Posterior vena cava (tissue), 2 donors: ENCODE measurements at places on chromosomes 2 and 18.

GRCh38 chr2:127486247-127487058 is 39.8 kb downstream of the IWS1 start:
- no peak for DNase-seq

DNA sequence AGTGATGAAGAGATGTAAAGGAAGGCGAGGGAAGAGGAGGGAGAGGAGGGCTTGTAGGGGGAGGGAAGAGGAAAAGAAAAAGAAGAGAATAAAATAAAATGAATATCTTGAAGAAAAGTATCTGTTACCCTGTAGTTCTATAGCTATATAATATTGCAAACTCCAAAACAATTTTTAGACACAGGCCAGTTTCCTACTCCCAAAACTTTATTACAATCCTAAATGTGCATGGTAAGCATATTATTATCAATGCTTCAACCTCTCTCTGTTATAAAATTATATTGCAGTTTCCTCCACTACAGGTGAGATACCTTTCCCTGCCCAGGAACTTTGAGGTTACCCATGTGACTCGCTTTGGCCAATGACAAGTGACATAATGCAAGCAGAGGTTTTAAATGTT is 1351.6 kb upstream of the NRXN1 start:
- DNase-seq: no peak

GRCh38 chr2:74011246-74011645 is 26.5 kb downstream of the TET3 start:
- DNase-seq: no peak

DNA sequence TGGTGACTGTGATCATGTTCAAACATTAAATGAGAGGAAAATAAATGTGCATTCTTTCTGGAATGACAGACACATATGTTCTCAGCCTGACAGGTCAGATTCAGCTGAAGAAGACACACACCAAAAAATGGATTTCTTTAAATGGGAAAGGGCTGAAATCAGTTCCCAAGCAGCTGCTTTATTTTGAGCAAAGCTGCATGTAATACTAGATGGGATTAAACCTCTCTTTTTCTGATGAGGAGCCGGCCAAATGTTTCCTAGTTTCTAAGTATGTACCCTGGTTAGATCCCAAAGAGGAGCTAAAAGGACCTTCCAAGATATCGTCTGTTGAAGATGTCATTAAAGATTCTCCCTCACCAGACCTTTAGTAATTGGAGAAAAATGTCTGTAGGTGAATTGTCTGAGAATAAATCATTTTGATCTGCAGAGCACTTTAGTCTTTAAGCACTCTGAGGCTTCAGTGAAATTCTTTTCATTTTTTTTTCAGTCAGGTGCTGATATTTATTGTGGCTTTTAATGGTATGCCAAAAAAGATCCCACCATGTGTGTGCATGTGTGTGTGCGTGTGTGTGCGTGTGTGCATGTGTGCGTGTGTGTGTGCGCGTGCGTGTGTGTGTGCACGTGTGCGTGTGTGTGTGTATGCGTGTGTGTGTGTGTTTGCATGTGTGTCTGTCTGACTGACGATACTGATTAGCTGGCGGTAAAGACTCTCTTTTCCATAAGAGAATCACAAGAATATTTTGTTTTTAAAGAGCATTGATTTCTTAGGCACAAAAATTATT is 175.8 kb downstream of the IRS1 start:
- DNase-seq: no peak

GRCh38 chr2:73268366-73268829 is 15.9 kb downstream of the FBXO41 start:
- DNase-seq: no peak

- DNase-seq: no peak
These were observed at the start of gene MAP3K19 for GRCh38 chr2:135047300-135047699. TSS of gene MAP3K19 (minus strand) at chr2:135047447. CDS start at chr2:135024647, 22,800 bp downstream.

GRCh38 chr2:113141451-113141850 is 14.1 kb downstream of the IL1RN start:
- DNase-seq: no peak

DNA sequence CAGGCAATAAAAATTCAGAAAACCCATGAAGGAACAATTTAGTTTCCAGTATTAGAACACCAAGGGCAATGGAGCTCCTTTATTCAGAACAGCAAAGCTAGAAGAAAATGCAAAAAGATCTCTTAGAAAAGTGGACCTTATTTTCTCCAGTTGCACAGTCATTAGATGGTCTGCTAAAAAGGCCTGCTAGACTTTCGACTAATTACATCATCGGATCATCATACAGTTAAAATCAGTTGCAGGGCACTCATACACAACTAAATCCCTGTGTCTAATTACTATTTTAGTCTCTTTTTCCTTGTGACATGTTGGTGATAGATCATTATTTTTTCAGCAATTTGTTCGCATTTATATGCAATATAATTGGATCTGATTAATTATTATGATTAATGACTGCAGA is 425.3 kb downstream of the NR4A2 start:
- DNase-seq: no peak

DNA sequence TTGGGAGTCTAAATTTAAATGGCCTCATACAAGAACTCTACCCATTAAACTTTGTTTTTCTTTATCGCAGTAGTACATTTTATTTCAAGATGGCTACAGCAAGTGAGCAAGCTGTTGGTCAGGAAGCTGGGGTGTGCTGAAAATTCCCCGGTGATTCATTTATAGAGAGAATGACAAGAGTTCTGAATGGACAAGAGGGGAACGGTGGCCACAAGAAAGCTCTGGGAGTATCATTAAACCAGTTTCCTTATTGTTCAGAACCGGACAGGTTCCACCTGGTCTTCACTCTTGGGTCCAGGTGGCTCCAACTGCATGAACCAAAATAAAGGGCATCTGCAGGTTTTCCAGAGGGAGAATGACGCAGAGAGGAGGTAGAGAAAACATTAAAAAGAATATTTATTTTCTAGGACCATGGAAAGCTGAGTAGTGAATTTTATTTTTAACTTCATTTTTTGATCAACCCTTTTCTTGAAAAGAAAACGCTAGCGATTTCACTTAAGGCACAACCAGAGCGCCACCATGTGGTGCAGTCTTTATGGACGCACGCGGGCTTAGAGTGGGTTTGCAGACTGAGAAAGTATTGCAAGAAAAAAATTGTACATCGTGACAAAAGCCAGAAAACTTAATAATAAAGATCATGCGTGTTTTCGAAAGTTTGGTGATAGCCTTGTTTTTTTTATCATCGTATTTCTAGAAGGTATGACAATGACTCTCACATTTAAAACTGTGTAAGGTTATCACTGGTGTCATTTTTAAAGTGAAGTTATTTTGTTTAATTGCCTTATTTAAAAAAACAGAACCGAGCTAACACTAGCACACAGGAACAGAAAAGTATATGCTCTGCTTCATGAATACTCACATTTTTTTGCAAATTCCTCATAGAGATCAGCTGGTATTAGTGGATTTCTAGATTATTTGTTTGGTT is 97.9 kb upstream of the NOL4 start:
- DNase-seq: no peak

GRCh38 chr2:174846218-174846617 is 81.9 kb upstream of the CHRNA1 start:
- no peak for DNase-seq

DNA sequence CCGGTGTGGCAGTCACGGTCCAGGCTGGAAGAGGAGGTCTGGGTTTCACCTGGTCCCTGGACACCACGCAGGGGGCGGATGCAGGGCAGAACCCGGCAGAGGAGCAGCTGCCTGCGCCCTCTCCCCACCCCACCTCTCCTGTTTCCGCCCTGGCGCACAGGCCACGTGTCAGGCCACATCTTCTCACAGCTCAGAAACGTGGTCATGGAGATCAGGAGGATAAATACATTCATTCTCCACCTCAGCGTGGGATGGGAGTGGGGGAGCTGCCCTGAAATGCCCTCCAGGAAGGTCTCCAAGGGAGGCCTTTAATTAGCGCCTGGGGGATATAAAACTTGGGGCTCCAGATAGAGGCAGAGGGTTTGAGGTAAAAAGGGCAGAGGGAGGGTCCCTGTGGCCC is 142.0 kb downstream of the KCTD1 start:
- no peak for DNase-seq

DNA sequence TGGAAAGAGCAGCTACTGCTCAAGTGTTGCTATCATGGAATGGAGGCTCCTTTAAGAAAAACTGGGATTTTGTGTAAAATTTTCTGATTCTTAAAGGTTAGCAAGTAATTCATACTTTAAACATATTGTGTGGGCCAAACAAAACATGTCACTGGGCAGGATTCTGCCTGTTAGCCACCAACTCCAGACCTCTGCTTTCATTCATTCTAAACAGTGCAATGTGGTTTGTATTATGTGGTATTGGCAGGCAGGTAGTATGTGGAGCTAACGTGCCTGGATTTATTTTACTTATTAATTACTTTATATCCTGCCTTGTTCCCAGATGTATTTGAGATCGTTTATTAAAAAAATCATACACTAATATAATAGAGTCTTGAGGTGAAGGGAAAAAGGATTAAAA is 1521.3 kb upstream of the ACVR2A start:
- no peak for DNase-seq

DNA sequence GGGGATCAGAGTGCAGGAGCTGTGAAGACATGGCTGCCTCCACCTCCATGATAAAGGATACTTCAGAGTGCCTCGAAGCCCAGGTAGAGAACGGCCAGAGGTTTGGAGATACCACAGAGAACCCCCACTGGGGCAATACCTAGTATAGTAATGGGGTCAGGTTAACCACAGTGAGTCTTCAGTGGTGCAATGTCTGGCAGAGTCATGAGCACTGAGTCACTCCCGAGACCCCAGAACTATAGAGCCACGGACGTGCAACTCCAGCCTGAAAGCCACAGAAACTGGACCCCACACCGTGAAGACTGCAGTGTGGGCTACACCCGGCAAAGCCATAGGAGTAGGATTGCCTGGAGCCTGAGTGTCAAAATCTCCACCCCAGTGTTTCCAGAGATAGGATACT is 746.6 kb downstream of the CBLN2 start:
- DNase-seq: no peak

DNA sequence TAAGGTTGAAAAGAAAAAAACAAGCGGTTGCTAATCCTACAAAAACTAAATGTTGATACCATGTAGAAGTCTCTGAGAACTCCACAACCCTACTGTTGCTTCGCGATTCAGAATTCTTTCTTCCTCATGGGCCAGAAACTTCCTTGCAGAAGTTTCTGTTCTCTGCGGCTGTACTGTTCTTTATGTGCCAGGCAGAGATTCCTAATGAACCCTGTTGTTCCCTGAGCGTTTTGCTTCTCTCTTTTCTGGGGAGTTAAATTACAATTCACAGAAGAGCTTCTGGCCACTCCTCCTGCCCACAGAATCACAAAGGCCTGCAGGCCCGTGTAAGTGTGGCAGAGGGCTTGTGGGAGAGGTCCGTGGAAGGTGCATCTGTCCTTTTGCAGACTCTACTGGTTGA is 1.8 kb upstream of the THNSL2 start:
- DNase-seq: no peak

- DNase-seq: no peak
These were observed 75.4 kb downstream of the SFXN5 start for GRCh38 chr2:72996117-72996502.

- peak; percentile 62 for DNase-seq
These were observed 5.5 kb downstream of the SALL3 start for GRCh38 chr18:78984941-78985784.

DNA sequence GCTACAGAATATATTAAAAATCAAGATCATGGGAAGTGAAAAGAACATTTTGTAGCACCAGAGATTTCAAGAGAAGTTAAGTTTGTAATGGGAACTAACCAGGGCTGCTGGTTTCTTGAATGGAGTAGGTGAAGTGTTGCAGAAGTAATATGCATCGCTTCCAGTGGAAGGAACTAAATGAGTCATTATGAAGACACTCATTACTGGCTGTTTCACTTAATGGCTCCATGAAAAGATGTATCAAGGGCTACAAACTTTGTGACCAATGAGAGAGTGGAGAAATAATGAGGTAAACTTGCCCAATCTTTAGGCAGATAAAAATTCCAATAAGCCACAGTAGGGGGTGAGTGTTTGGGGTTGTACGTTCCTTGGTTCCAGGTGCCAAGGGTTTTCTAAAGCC is 380.4 kb upstream of the POU3F3 start:
- DNase-seq: no peak

GRCh38 chr2:150526006-150526405 is 38.5 kb upstream of the RND3 start:
- DNase-seq: no peak

DNA sequence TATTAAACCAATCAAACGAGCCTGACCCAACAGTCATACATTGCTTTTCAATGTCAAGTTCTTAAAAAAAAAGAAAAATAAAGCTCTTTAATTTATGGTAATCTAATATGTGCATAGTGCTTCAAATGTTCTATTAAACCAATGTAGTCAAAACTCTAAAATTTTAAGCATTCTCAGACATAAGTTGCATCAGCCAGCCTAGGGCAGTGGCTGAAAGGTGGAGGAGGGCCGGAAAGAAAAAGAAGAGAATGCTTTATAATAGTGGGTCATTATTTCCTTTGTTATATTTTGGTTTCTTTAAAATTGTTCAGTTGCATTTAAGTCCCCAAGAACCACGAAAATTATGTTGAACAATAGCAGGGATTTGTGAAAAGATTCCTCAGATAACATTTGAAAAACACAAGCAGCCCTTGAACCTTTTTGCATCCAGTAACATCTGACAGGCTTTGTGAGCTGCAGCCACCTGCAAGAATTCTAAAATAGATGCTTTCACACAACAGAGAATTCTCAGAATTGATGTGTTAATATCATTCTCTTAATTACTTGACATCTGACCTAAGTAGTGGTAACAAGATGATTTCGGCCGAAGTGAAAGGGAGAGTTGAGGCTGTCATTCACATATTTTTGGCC is 252.1 kb downstream of the CDCA7 start:
- no peak for DNase-seq

DNA sequence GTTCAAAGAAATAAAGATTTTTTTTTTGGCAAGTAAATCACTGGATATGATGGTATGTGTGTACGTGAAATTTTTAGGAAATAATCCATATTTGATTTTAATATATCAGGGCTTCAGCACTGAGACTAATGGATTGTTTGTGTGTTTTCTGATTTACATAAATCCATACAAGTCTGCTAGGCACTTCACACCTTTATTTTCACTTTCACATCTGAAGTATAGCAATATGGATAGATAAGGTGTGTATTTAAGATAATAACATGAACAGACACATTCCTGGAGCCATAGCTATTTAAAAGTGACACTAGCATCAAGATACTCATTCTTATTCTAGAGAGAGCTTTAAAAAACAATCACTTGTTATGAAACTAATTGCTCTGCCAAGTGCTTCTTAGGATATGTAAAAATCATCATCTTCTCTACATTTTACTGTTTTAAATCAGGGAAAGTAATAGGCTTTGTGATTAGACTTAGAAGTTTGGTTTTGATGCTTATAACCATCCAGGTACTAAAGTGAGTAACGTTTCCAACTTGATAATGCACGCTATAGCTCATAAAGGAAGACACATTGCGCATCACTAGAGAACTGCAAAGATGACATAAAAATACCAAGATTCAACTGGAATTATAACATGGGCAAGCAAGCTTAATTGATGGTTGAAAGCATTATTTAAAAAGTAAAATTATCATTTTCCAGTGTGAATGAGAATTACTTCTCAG is 208.9 kb downstream of the ZEB2 start:
- DNase-seq: no peak
